ENCODE measurements at places on chromosomes 5 and 9. TPM values are rescaled to one million over a fixed set of nuclear protein-coding genes. Genes with fewer than 3 reads are reported as not detected.
A peak's percentile ranks its signal among the peaks of the same experiment; 100 is the strongest.

- DNase-seq: peak; percentile 55
These were observed 4.1 kb downstream of the DNAJB5 start for GRCh38 chr9:34993502-34994259.

DNA sequence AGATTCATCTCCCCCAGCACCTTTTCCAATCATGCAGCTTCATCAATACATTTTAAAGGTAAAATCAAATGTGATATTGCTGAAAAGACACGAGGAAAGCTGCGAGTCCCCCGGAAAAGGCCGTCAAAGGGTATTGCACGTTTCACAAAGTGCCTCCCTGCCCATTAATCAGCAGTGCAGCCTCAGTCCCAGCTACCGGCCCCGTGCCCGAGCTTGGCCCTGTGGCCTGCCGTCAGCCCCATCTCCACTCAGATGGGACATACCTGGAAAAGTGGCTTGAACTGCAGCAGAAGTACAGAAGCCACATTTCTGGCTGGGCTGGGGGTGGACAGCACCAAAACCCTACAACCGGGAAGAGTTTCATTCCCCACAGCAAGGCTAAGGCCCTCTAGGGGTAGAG is 39.9 kb upstream of the EQTN start:
- no peak for DNase-seq

DNA sequence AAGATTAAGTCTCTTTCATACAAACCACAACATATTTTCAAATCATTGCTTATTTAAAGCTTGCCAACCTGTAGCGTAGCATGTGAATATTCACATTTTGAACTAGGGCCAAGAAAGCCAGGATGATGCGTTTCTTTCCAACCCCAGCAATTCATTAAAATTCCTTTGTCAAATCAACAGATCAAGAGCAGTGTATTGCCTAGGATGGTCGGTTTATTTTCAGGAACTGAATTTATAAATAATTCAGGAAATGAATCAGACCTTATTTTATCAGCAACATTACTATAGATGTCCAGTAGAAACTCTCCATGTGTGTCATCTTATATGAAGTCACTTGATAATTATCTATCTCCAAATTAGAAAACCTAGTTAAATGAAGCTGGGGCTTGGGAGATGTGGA is 13.2 kb upstream of the AUH start:
- DNase-seq: no peak

The CSF1R gene
- polyA plus RNA-seq: 45.1 TPM

The SDHA gene
- 100 TPM for polyA plus RNA-seq

The ACO1 gene
- 24.0 TPM for polyA plus RNA-seq

GRCh38 chr9:14401911-14402310 is 88.0 kb upstream of the NFIB start:
- no peak for DNase-seq

The PCDHGB1 gene
- 0.45 TPM for polyA plus RNA-seq

The LRRC8A gene
- polyA plus RNA-seq: 20.8 TPM

The CLIC3 gene
- 0.54 TPM for polyA plus RNA-seq

- no peak for DNase-seq
These were observed 121.0 kb downstream of the FEM1C start for GRCh38 chr5:115423541-115423940.

The CYLC2 gene
- polyA plus RNA-seq: not detected

DNA sequence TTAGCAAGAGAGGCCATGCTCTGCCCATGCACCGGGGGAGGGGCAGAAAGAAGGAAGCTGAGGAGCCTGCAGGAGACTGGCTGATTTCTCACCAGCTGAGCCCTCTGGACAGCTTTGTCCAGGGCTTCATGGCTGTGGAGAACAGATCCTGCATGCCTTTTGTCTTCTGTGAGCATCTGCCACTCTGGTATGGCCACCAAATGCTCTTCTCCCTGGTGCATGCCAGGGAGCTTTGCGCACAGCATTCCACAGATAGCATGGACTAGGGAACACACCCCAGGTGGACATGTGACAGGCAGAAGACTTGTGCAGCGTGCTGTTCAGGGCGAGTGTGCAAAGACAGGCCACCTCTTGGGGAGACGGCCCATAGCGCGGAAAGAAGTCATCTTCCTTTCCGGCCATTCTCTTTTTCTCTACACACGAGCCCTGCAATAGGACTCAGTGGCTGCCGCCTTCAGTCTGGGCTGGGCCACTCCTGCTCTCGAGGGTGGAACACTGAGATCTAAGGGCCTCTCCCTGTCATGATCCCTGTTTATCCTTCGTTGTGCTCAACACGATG is 56.7 kb downstream of the GADD45G start:
- DNase-seq: no peak

The MRPL41 gene
- polyA plus RNA-seq: 34.2 TPM

The FAM153A gene
- polyA plus RNA-seq: 0.49 TPM
